Stimulated activated naive CD8-positive, alpha-beta T cell treated with anti-CD3 and anti-CD28 coated beads, Interleukin-15, amount 100 ng/mL, for 72 hours (primary cell): ENCODE measurements at places on chromosomes 4 and X.
A peak's percentile ranks its signal among the peaks of the same experiment; 100 is the strongest.

DNA sequence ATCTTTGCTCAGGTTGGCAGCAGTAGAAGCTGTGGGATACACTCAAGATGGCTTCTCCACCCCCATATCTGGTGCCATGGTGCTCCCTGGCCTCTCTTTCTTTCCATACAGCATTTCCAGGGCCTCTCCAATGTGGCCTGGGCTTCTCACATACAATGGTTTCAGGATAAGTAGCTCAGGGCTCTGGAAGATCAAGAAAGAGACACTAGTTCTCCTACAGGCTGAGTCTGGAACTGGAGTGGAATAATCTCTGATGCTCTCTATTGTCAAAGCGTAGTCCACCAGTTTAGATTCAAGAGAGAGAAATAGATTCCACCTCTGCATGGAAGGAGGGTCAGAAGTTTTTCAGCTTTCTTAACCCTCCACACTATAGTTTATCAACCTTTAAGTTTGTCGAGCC lies 138.2 kb upstream of the AADAT start:
- no peak for DNase-seq

GRCh38 chrX:1093121-1093520 lies 119.3 kb downstream of the CRLF2 start:
- DNase-seq = peak; percentile 16

DNA sequence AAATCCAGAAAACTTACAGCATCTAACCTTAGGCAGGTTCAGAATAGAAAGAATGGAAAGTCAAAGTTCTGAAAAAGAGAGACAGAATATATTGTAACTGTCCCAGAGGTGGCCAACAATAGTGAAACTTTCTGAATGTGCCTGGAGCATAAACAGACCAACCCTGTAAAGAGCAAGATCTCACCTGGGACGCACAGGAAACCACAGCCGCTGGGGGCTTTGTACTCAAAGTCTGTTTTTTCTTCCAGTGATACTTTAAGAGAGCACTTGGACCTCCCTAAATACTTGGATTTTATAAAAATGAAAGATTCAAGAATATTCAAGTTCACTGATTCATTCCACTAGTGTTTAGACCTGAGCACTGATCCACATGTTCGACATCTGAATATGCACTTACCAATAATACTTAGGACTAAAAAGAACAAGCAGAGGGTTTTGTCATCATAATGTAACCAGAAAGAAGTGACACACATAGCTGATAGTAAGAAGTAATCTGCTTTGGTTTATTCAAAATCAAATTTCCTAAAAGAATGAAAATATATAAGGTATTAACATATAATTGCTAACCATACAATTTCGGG lies 35.3 kb downstream of the ARAP2 start:
- peak; percentile 32 for DNase-seq

- DNase-seq = no peak
Measured at GRCh38 chr4:74473155-74473811, 28.3 kb downstream of the AREG start.

DNA sequence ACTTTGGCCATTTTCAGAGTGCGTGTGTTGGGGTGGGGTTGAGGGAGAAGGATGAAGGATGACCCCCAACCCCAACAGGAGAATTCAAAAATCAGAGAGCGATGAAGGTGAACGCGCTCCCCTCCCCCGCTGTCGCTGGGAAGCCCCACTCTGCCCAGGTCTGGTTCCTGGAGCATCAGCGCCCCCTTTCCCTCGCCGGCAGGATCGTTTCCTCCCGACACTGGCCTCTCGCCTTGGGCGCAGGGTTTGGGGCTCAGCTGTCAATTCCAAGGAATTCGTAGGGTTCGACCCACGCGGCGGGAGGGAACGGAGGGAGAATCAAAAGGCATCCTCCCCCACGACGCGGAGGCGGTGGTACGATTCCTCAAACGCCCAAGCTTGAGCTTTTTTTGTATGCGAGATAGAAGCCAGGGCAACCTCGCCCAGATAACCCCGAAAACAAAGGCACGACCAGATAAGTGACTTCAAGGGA lies 1.0 kb upstream of the PDGFRA start:
- DNase-seq = peak; percentile 56

- no peak for DNase-seq
Measured at GRCh38 chr4:22987870-22988269, 295.1 kb downstream of the GBA3 start.

DNA sequence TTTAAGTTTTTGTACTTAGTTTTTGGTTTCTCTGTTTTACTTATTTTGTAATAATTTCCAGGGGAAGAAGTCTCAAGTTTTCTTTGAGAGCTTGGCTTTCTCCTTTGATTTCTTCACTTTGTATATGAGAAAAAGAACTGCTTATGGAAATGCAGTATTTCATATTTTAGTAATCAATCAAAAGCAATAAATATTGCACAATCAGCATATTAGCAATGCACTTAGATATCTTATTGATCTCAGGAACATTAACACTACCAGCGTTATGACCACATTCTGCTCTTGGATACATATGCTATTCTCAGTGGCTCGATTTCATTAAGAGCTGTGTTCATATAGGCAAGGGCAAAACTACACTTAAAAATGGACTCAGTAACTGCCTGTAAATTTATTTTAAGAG lies 381.0 kb upstream of the DMD start:
- no peak for DNase-seq

- DNase-seq = no peak
Measured at GRCh38 chr4:48841045-48841827, 10.3 kb downstream of the OCIAD1 start.

DNA sequence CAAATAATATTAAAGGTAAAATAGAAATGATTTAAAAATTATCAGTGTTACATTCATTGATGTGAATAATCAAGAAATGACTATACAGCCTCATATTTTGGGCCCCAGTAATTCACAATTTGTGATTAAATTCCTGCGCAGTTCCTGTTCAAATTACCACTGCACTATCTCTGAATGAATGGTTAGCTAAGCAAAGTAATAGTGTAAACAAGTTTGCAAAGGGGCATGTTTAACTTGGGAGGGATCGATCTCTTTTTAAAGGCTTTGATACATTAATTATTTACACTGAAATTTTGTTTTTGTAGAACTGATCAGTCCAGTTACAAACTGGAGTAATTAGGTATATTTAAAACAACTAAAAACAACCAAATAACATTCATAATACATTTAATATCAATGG lies 784.4 kb downstream of the RPA4 start:
- DNase-seq = no peak

- no peak for DNase-seq
Measured at GRCh38 chr4:40197879-40198689, 1.3 kb downstream of the RHOH start.

DNA sequence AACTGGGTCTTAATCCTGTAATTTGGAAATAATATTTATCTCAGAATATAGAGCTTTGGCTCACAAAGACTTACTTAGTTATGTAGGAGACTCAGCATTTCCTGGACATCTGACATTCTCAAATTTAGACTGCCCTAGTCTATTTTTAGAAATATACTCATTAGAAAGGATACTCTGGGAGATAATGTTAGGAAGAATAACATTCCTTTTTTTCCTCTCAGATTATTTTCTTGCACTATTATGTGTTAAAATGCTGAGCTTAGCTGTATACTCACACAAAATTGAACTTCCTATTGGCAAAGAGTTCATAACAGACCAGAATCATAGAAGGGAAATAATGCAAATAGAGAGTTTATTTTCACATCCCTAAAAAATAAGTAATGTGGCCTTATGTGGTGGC lies 1424.9 kb upstream of the PCDH7 start:
- DNase-seq = no peak

DNA sequence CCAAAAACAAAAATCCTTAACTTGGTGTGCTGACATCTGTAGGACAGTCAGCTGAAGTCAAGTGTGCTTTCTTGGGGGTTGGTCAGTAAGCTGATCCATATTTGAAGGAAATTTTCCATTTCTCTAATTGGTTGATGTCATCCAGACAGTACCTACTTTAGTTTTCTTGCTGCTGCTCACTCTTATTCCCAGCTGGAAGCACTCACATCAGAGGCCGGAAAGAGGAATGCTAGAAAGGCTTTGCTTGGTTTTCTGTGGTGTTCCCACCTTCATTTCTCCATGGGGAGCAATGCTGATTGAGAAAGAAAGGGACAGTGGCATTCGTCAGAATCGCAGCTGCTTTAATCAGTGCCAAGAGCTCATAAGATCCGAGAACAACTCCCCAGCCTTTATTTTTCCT lies 227.0 kb downstream of the C4orf33 start:
- no peak for DNase-seq

DNA sequence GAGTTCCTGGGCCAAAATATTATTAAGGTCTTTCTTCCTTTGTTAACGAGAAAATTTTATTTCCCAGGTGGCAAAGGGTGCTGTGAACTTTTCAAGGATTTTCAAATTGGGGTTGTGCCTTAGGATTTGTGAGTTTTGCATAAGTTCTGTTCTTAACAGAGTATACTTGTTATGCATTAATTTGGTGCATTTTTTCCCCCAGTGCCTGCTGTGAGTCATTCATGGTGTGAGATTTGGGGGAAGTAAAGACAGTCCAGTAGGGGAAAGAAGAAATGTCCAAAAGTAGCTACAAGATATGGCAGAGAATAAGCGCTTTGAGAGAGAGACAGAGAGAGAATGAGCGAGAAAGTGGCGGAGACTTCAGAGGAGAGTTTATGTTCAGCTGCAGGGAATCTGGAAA lies 239.2 kb downstream of the ARHGAP10 start:
- DNase-seq = no peak

DNA sequence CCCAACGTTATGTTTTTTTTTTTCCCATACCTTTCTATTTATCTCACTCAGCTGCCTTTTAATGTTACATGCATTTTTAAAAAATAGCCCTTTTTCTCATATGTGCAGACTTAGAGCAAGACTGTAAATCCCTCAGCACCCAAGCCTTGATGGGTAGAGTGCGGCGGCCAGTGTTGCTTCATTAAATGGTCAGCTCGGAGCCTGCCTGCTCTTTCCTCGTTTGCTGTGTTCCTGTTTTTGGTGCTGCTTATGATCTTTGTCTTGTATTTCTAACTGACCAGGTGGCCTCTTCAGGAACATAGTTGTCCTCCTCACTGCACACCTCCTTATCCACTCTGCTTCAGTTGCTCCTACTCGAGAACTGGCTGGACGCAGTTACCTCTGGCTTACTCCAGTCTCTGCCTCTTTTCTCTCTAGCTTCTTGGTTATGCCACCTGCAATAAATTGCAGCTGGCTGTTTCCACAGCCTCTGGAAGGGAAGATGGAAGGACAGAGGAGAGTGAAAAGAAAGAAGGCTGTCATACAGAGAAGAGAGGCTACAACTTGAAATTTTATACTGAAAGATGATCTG lies 10.7 kb downstream of the RBPJ start:
- no peak for DNase-seq

DNA sequence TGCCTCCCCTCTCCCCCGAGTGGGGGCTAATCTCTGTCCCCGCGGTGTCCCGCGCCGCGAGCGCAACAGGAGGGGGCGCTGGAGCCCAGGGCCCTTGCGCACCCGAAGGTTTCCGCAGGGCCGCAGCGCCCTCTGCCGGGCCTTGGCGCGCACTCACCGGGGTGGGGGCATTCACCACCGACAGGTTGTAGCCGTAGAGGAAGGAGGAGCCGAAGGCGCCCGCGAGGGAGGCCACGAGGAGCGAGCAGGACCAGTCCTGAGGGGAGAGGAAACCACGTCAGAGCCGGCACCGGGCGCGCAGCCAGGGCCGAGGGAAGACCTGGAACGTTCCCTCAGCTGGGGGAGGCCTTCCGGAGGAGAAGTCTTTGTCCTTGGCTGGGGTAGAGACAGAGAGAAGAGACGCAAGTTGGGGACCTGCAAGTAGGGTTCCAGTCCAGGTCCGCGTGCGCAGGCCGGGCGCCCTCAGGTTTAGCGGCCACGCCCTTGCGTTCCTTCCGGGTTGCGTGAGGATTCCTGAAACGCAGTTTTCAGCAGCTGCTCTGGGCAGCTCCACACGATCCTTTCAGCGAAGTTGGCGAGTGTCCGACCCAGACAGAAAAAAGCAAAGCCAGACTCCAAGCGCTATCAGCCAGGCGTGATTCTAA lies 2.4 kb downstream of the SLC2A9 start:
- peak; percentile 94 for DNase-seq

GRCh38 chr4:85474818-85475630 lies at the start of gene ARHGAP24:
TSS of gene ARHGAP24 (plus strand) at chr4:85475150.
- peak; percentile 56 for DNase-seq

- no peak for DNase-seq
Measured at GRCh38 chr4:183758061-183758757, 99.1 kb downstream of the TRAPPC11 start.

DNA sequence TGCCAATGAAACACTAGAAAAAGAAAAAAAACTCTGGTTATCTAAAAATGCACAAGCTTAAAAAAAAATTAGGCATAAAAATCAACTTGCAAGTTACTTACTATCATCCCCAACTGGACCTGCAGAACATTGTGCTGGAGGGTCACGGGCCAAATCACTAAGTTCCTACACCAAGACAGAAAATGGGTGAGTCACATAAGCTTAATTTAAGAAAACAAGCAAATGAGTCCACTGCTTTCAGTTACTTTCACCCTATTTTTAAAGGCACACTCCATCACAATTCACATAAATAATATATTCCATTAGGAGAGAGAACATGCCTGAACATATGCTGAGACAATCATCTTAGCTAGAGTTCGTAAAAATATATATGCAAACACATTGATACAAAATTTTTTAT lies 17.7 kb downstream of the UBE2D3 start:
- no peak for DNase-seq

DNA sequence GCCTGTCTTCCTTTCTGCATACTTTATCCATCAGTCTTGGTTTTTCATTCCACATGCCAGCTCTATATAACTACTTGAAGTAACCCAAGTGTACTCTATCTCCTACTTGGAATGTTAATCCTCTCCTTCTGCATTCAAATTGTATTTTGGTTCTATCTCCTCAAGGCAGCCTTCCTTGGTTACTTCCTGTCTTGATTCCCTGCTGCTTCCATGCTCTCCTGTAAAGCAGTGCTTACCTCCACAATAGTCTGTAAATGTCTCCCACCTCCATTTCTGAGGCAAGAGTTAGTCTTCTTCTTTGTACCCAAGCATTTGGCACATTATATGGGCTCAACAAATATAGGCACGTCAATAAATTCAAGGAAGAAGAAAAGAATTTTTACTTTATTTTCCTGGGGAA lies 298.4 kb downstream of the ARHGAP24 start:
- DNase-seq = no peak

DNA sequence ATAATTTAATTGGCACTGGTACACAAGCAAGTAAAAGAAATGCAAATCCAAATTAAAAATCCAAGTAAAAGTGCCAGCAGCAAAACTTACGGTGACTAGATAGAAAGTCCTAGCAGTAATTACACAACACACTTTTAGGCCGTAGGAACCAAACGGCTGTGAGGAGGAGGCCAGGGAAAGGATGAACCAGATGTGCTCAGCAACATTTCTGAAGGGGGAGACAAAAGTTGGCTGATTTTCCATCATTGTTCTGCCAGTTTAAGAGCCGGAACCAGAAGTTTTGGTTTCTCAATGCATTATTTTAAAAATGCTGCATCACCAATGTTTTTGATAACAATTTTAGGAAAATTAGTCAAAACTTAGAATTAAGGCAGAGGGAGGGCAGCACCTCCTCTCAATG lies 68.7 kb upstream of the ENPP6 start:
- DNase-seq = no peak

- DNase-seq = no peak
Measured at GRCh38 chrX:136209016-136209738, 42.0 kb downstream of the MAP7D3 start.
